ENCODE measurements at places on chromosomes 12 and 14. TPM values are rescaled to one million over a fixed set of nuclear protein-coding genes. Genes with fewer than 3 reads are reported as not detected.

TEX52 gene
- 0.19 TPM for total RNA-seq

ACRBP gene
- 1.8 TPM for total RNA-seq

TTLL5 gene
- total RNA-seq: 11.2 TPM

DNA sequence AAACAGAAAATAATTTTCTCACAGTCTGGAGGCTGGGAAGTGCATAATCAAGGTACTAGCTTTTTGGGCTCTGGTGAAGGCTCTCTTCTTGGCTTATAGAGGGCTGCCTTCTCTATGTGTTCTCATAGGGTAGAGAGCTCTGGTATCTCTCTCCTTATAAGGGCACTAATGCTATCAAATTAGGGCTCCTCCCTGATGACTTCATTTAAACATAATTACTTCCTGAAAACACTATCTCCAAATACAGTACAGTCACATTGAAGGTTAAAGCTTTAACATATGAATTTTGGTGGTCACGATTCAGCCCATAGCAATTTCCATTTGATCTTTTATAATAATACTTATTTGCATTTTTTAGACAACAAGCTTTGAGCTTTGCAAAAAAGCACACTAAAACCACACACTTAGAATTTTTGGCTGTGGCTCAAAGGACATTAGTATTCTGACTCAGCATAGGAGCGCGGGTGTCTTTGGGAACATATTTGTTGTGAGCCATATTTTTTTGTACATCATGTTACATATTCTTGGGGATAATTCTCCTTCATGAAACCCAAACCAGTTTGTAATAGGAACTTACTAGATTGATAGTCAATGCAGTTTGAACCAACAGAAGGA is 808.1 kb upstream of the FBXO33 start:
- DNase-seq: no peak
- H3K4me3 ChIP-seq: no peak overlapping the region
- no peaks in the 10 kb centered on the region for H3K27me3 ChIP-seq
- H3K36me3 ChIP-seq: no peaks in the 10 kb centered on the region
